MV-4-11 (cell line): ENCODE measurements at places on chromosomes 2 and 18.

- DNase-seq = no peak
These were observed 455.8 kb downstream of the SETBP1 start for GRCh38 chr18:45136381-45137086.

DNA sequence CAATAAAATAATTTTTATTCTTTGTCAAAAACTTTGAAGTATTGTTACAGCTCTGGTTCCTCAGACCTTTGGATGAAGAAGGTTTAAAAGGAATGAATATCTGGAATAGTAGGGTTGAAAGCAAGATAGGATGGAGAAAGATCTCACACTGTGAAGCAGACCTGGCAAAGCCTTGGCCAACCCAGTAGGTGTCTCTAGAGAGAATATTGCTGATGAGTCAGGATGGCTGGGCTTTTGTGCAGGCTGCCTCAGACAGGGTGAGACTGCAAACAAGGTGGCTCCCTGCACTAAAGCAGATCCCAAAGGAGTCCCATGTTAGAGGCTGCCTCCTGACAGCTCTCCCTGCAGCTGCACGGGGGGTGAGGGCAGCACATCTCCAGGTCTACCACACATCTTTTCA, 226.0 kb upstream of the ITGA4 start:
- peak; percentile 3 for DNase-seq

GRCh38 chr2:111015283-111015995, 105.3 kb upstream of the BCL2L11 start:
- no peak for DNase-seq

- no peak for DNase-seq
These were observed 183.0 kb downstream of the PMAIP1 start for GRCh38 chr18:60082790-60083189.

DNA sequence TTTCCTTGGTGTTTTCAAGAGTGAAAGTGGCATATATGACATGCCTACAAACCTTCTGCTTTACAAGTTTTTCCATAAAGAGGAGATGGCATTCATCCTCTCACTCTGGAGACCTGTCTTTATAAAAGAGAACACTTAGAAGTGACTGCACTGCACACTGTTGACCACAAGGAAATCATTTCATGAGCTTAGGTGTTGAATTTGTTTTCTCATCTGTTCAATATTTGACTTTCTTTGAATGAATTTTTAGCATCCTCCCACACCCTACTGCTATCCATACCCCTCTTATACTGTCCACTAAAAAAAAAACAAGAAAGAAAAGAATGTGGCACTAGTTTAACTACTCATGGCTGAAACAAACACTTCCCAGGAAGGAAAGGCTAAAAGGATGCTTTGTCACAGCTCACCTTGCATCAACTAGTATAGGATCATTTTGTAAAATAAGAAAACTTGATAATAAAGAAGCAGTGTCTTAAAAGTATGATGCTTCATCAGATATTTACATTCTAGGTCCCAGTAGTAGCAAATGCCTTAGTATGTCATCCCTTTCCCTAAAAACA, 83.0 kb downstream of the ACVR1 start:
- DNase-seq = no peak

DNA sequence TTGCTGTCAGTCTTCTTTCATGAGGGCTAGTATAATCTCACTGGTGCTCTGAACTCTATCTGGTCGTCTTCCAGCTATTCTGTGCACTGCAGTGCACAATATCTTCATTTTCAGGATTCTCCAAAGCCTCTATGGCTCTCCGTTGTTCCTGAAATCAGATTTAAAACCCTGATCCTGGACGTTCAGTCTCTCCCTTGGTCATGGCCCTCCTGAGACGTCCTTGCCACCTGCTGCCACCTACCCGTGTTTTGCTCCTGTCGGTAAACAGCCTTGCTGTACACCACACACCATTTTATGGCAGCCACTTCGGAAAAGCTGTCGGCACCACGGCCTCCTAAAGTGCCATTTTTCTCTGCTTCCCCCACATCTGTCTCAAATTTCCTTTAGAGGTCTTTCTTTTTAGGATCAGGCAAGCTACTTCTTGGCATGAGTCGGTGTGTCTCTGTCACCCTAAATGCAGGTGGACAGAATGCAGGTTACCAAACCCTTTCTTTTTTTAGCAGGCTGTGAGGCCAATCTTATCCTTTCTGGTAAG, 170.0 kb downstream of the HRH4 start:
- no peak for DNase-seq

DNA sequence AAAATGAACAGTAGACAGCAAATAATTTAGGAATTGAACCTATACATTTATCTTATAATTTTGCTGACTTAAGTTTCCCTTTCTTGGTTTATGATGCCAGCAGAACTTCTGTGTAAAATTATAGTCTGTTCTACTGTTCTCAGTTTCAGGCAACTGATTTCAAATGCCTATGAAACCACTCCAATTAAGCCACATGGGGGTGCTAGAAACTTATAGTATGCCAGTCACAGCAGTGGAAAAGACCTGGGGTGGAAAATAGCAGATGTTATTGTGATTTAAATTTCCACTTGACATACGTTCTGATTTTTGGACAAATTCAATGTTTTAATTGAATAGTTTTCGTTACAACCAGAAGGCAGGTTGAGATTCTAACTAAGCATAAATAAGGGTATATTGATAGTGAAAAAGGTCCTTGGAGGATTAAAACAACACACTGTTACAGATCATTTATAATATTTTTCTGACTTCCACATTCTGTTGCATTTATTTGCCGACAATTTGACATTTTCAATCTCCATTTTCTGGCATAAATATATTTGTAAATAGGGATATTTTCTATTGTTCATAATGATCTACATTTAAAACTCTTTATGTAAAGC, 61.4 kb downstream of the CPS1 start:
- DNase-seq = peak; percentile 29

DNA sequence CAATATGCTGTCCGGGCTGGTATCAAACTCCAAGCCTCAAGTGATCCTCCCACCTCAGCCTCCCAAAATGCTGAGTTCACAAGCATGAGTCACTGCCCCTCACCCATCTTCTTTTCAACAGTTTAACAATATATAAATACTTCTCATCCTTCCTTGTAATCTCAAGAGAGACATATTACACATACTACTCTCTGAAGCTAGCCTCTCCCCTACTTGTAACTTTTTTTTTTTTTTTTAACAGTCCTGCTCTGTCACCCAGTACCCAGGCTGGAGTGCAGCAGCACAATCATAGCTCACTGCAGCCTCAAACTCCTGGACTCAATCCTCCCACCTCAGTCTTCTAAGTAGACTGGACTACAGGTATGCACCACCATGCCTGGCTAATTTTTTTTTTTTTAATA, 5.7 kb downstream of the GFPT1 start:
- peak; percentile 46 for DNase-seq

DNA sequence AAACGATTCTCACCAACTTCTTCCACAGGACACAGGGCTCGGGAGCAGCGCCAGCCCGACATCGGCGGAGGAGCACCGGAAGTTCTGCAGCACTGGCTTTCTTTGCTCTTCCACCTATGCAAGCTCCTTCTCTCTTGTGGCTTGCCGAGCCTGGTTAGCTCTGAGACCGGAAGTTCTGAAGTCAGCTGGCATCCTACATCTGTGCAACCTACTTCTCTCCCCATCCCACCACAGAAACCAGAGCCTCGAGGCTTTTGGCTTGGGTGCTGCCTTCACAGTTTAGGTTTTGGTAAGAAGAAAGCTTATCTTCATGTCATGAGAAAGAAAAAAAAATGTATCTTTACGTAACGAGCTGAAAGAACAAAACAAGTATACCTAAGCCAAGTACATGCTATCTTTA, 111.7 kb downstream of the ANKRD44 start:
- peak; percentile 96 for DNase-seq

GRCh38 chr2:108936076-108936864, 52.8 kb downstream of the EDAR start:
- DNase-seq = no peak

GRCh38 chr2:199833525-199833924, 17.5 kb downstream of the FTCDNL1 start:
- no peak for DNase-seq

DNA sequence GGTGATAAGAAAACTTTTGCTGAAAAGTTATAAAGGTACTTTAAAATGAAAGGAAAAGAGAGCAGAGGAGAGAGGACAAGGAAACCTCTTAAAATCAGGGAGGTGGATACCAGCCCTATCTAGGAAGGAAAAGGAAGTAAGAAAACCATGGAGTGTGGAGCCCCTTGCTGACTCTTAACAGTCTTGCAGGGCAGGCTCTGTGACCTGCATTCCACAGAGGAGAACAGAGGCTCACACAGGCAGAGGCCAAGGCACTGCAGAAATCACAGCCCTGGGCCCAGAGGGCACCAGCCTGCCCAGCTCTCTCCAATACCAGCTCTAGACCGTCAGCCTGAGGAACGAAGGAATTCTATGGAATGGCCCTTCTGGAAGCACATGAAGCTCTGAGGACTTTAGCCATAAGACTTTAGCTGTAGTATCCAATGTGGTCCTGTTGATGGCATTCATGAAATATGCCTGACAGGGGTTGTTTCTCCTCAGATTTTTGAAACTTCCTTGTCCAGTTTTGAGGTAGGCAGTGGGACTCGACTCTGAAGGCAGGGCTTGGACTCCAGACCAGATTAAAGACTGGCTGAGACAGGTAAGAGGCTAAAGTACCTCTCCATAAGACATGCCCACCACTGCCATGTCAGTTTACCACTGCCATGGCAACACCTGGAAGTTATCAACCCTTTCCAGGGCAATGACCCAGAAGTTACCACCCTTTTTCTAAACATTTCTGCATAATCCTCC, 216.3 kb downstream of the ANAPC1 start:
- DNase-seq = peak; percentile 72

GRCh38 chr2:60296219-60296955, 257.1 kb downstream of the BCL11A start:
- DNase-seq = no peak

DNA sequence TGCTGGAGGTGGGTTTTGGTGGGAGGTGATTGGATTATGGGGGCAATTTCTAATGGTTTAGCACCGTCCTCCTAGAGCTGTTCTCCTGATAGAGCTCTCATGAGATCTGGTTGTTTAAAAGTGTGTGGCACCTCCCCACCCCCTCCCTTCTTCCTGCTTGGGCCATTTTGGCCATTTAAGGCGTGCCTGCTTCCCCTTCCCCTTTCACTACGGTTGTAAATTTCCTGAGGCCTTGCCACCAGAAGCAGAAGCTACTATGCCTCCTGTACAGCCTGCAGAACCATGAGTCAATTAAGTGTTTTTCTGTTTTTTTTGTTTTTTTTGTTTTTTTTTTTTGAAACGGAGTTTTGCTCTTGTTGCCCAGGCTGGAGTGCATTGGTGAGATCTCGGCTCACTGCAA, 335.7 kb upstream of the HS6ST1 start:
- peak; percentile 97 for DNase-seq

- peak; percentile 8 for DNase-seq
These were observed 114.1 kb downstream of the CRIM1 start for GRCh38 chr2:36469710-36470109.

- DNase-seq = no peak
These were observed 60.7 kb upstream of the DAPL1 start for GRCh38 chr2:158734442-158734841.
